Left lung (tissue), 14 donors: ENCODE measurements at places on chromosomes 7 and 10. TPM values are rescaled to one million over a fixed set of nuclear protein-coding genes. Genes with fewer than 3 reads are reported as not detected.

The CHST3 gene
- 10.3 TPM for total RNA-seq

The CDK1 gene
- total RNA-seq = 32.5 TPM

The LIPM gene
- total RNA-seq = not detected

The NAT16 gene
- total RNA-seq = not detected

The STMP1 gene
- 35.0 TPM for total RNA-seq

The C10orf105 gene
- 1.0 TPM for total RNA-seq

The PDE1C gene
- total RNA-seq = 5.5 TPM

The ADARB2 gene
- total RNA-seq = 0.92 TPM

The ZNF239 gene
- 4.8 TPM for total RNA-seq

The SLC16A9 gene
- total RNA-seq = 2.0 TPM

The NKX1-2 gene
- not detected for total RNA-seq

The TMEM236 gene
- total RNA-seq = 2.8 TPM

The PNLIPRP1 gene
- total RNA-seq = not detected

The GDF2 gene
- not detected for total RNA-seq

The CYP2C8 gene
- 0.39 TPM for total RNA-seq

The CAMK1D gene
- 10.8 TPM for total RNA-seq

The FAM180A gene
- total RNA-seq = 2.7 TPM

The MRC1 gene
- total RNA-seq = 215 TPM

The DNAJC12 gene
- 3.3 TPM for total RNA-seq

The ZNF394 gene
- 18.6 TPM for total RNA-seq

The MAGI2 gene
- total RNA-seq = 8.1 TPM
